ENCODE measurements at places on chromosomes 11 and 22.

- DNase-seq = no peak
Observed at GRCh38 chr11:74720596-74721478, 10.4 kb downstream of the CHRDL2 start.

DNA sequence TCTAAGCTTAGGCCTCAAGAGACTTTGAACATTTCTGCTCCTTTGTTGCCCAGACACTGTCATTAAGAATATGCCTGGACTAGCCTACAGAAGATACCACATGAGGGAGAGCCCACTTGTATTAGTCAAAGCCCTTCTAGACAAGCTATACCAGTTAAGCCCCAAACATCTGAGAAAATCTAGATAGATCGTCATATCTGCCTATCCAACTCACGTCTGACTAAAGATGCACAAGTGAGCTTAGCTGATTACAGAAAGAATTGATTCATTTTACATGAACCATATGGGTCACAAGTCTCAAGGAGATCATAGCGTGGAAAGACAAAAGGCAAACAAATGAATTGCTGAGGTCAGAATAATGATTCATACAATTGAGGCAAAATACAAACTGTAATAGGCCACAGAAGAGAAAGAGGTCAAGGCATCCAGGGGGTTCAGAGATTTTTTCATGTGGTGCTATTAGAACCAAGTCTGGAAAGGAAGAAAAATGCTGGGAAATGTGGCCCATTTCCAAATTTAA is 1155.5 kb upstream of the TENM4 start:
- DNase-seq = no peak

DNA sequence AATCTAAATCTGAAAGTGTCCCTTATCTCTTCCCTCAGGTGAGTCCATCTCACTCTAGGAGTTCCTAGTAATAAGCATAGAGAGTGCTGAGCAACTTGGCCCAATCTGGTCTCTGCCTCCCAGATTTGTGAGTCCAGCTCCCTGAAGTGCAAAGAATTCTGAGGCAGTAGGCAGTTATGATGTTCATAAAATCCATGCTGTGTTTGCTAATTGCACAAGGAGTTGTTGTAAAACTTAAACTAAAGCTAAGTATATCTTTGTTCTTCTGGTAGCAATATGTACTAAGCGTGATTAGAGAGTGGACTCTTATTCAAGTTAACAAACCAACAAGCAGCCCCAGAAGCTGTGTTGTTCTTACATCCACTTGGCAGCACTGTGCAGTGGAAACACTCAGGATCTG is 7.6 kb upstream of the PTH start:
- no peak for DNase-seq

DNA sequence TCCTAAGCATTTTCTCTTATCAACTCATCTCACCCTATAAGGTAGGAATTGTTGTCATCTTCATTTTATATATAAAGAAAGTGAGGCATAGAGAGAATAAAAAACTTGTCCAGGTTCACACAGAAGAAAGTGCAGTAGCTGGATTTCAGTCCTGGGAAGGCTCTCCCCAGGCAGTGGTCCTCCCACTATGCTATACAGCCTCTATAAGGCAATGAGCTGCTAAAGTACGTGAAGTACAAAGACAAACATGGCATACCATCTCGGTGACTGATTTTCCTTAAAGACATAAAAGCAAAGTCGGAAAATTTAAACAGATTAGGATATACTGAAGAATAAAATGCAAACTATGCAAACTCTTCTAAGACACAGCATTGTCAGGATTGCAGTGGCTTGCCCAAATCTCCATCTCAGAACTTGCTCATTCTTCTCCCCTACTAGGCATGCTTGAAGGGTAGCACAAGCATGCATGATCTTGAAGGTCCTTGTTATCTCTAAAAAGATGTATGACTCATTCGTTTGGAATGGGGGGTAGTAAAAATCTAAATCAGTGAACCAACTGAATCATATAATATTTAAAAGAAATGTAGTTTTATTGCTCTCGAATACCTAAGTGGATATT is 97.8 kb upstream of the CSNK2A3 start:
- no peak for DNase-seq

DNA sequence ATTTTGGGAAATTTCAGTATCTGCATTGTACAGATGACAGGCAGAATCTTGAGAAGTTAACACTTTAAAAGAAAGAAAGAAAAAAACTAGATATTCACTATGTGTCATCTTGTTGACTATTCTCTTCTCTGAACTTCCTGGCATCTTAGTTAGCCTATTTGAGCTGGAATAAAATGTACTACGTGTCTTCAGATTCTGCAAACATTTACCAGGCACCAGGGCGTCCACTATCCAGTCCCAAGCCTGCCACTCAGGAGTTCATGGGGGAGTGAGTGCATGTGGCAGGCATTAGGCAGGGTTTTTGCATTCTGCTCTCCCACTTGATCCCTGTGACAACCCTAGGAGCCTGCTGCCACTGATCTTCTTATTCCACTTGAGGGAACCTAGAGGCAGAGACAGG is 25.0 kb downstream of the TIMP3 start:
- DNase-seq = no peak

- DNase-seq = no peak
Observed at GRCh38 chr22:38276166-38276565, 3.4 kb upstream of the TMEM184B start.

GRCh38 chr11:65898656-65899355 is 1.4 kb downstream of the FOSL1 start:
- no peak for DNase-seq

GRCh38 chr11:130638033-130638432 is 189.6 kb downstream of the ADAMTS15 start:
- no peak for DNase-seq

DNA sequence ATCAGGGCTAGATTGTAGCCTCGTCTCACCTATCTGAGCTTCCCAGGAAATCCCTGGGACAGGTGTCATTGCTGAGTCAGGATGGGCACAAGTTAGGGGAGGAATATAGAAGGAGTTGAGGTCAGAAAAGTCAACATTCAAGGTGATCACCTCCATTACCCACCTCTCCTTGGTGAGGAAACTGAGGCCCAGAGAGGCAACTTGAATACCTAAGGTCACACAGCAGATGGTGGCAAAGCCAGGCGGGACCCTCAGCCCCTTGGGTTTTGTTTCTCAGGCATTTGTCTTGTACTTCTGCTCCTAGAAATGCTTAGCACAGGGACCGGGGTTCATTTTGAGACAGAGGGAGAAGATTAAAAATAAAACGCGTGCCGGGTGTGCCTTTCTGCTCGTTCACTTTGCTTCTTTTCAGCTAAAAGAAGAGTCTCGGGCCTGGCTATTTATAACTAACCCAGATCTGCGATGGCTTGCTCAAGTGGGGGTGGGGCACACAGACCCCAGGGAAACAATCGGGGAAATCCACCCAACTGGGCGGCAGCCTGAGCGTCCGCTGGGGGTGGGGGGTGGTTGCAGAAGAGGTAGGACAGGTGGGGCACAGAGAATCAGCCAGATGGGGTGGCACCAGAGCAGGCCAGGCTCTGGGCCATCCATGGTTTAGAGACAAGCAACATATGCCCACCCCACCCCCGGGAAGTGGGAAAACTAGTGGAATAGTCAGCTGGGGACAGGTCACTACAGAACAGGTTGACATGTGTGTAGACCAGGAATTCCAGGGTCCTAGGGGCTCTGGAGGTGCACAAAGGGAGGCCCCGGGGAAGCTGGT is 3.9 kb upstream of the GNAZ start:
- DNase-seq = no peak

- no peak for DNase-seq
Observed at GRCh38 chr22:47075568-47075967, 313.1 kb downstream of the TBC1D22A start.

- no peak for DNase-seq
Observed at GRCh38 chr11:65850217-65851082, 7.5 kb downstream of the CFL1 start.
